Activated CD4-positive, alpha-beta T cell treated with anti-CD3 and anti-CD28 coated beads, Interleukin-2, Interleukin-4, amounts not matched to agents 100 ng/mL and 50 ng/mL, durations not matched to agents 16 hours and 8 hours (primary cell): ENCODE measurements at places on chromosomes 5 and 9.
A peak's percentile ranks its signal among the peaks of the same experiment; 100 is the strongest.

DNA sequence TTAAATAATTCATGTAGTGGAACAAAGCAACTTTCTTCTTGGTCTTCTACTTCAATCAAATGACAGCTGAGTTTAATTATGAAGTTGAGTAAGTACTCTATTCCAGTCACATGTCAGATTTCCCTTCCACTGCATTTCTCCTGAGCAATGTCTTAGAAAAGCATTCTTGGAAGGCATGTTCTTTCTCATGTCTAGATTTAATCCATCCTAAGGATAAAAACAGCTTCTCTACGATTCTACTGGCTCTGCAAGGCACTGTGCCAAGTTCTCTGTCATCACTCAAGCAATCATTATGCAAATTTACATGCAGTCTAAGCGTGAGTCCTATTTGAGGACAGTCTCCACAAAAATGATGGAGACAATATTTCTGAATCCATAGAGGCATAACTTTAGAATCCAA, 142.4 kb downstream of the YIPF5 start:
- no peak for DNase-seq

DNA sequence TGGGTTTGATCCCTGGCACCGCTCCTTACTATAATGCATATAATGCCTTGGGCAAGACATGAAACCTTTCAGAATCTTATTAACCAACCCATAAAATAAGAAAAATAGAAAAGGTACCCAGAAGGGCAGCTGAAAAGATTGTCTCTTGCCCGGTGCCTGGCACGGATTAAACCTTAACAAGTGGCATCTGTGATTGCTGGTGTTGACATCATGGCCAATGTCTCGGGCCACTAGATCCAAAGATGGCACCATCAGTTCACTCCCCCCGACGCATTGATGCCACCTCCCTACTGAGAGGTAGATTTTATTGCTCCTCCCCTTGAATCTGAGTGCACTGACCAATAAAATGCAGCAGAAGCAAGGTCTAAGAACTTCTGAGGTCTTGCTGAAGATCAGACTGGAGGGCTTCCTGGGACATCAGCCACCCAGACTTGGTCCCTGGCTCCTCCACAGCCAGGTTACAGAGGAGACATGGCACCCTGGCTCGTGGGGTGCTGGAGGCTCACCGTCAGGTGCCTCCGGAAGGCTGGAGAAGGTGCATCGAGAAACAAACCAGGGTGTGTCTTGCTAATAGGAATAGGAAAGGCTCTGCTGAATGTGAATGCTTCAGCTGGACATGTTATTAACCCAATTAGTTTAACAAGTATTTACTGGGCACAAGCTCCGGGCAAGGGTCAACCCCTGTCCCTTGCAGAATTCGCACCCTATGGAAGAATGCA, 80.0 kb upstream of the COL5A1 start:
- DNase-seq, result no peak

GRCh38 chr9:3500044-3500443, 25.8 kb downstream of the RFX3 start:
- no peak for DNase-seq

- DNase-seq, result no peak
These were observed 128.6 kb downstream of the PJA2 start for GRCh38 chr5:109281136-109281690.

GRCh38 chr5:56269216-56269927, 36.2 kb upstream of the ANKRD55 start:
- DNase-seq, result peak; percentile 22
